CD4-positive, alpha-beta T cell (primary cell): ENCODE measurements at places on chromosomes 7 and 10. TPM values are rescaled to one million over a fixed set of nuclear protein-coding genes. Genes with fewer than 3 reads are reported as not detected.

The MKRN1 gene
- total RNA-seq, result 129 TPM

The VWA2 gene
- total RNA-seq, result not detected

The FIS1 gene
- total RNA-seq, result 82.3 TPM

GRCh38 chr7:39664057-39664456, 40.7 kb downstream of the RALA start:
- DNase-seq, result no peak

- DNase-seq, result no peak
These were observed 15.1 kb upstream of the GET4 start for GRCh38 chr7:861222-861621.

The TLX1 gene
- total RNA-seq, result not detected

DNA sequence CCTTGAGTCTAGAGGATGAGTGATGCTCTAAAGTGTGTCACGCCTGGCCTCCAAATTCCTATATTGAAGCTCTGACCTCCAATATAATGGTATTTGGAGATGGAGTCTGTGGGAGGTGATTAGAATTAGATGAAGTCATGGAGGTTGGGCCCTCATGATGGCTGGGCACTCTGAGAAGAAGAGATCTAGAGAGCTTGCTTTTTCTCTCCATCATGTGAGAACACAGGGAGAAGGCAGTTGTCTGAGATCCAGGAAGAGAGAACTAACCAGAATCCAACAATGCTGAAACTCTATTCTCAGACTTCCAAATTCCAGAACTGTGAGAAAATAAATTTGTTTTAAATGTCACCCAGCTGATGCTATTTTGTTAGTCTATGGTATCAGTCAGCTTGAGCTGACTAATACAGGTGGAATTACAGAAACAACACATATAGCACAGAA, 15.1 kb downstream of the RNF216 start:
- no peak for DNase-seq

- no peak for DNase-seq
These were observed 1.2 kb downstream of the DNAJC2 start for GRCh38 chr7:103343332-103343731.
